HTR-8/SVneo (cell line): ENCODE measurements at places on chromosomes 3 and 15.

- DNase-seq = no peak
Observed at GRCh38 chr3:174270841-174271240, 588.3 kb upstream of the NAALADL2 start.

DNA sequence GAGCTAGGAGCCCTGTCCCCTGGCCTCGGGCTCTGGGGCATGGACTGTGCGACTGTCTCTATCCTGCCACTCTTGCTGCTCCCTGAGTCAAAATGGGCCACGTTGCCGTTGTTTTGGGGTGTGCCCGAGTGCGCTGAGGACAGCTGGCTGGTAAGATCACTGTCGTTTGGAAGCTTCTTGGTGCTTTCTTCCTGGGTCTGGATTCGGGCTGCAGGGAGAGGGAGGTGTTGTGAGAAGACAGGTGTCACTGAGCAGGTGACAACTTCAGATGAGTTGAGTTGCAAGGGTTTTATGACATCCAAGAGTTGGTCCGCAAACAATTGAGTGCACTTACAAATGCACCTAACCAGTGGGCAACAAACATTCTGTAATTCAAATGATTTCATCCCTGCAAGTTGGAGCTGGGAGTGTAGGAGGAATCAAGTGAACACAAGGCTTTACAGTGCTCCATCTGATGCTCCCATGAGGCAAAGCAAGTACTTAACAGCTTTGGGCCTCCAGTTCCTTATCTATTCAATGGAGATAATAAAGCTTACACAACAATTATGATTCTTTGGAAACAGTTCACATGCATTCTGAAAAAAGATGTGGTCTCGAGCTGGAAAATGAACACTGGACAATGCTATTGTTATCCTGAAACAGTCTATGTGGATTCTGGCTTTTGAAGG, 11.0 kb upstream of the STARD5 start:
- no peak for DNase-seq

DNA sequence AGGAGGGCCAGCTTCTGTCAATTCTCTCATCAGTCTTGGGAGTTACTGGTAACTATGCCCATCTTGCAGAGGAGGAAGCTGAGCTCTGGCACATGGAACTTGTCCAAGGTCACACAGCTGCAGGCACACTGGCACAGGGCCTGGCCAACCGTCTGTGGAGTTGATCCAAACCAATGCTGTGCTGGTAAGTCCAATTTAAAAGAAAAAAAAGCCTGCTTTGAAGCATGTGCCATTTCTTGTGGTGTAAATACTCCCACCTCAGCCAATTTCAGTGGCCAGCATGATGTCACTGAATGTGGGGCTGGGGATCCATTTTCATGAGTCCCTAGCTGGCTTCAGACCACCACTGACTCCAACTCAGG, 83.4 kb downstream of the CHSY1 start:
- DNase-seq = no peak

DNA sequence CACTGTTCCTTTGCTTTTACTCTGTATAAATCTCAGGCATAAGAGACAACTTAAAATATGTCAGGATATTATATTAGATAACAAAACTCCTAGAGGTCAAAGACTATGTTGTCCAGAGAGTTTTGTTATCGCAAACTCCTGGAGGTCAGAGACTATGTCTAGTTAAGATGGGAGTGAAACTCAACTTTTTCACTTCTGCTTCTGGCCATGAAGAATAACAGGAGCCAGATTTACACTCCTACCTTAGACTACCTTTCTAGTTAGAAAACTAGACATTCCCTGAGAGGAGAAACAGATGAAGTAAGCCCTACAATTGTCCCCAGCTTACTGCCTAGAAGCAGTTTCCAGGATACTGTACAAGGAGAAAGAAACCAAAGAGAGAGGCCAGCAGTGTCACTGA, 255.4 kb upstream of the UBE2E1 start:
- DNase-seq = no peak

DNA sequence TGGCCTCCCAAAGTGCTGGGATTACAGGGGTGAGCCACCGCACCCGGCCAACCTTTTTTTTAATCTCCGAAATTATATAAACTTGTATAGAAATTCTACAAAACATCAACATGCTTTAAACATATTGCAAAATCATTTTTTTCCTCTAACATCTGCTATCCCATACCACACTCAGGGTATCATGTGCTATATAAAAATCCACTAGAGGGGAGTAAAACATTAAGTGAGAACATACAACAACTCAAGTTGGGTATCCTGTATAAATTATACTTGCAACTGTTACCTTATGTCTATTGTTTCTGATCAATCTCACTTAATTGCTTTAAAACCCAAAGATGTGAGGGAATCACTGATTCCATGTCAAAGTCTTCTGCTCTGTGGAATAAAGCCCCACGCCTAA, 71.9 kb upstream of the FBN1 start:
- no peak for DNase-seq

- DNase-seq = no peak
Observed at GRCh38 chr3:127730666-127731295, 58.0 kb downstream of the ABTB1 start.

GRCh38 chr3:184814214-184814613, 2.2 kb downstream of the VPS8 start:
- no peak for DNase-seq

DNA sequence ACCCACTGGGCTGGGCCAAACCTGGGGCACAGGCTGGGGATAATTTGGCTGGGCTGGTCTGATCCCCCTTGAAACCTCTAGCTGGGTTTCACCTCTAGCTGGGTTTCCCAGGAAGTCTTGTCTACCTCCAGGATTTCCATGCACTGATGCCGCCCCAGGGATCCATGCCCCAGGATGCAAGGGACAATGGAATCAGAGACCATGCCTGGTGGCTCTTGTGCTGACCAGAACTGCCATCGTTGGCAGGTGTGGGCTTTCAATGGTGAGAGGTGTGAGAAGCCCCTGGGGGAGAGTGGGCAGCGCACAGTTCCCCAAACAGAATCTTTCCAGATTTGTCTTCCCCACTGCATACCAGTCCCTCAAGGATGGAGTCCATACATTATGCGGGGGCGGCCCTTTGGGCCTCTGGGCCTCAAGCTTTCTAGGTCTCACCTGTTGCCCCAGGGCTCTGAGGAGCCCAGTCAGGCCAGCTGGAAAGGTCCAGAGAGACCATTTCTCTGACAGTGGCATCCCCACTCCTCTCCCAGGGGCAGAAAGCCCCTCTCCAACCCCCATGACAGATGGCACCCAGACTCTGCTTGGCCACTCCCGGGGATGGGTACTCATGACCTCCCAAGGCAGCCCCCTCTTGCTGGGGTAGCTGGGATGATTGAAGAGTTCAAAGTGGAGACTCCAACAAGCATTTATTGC, 35.4 kb downstream of the EPHB3 start:
- no peak for DNase-seq

DNA sequence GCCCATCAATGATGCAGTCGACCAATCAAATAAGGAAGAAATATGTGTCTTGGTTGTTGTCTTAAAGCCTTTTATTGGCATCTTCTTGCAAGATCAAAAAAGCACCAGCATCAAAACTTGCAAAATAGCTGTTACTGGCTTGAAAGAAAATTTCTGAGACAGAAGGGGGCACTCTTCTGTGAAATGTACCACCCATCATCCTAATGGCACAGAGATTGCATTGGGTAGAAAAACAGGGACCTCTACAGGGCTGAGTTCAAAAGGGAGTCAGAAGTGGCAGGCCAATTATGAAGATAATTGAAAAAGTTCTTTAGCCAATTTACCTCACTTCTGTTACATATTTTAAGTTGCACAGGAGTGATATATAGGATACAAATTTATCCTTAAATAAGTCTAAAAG, 122.3 kb upstream of the GPR149 start:
- DNase-seq = no peak

- no peak for DNase-seq
Observed at GRCh38 chr15:79007066-79007465, 62.2 kb upstream of the CTSH start.

DNA sequence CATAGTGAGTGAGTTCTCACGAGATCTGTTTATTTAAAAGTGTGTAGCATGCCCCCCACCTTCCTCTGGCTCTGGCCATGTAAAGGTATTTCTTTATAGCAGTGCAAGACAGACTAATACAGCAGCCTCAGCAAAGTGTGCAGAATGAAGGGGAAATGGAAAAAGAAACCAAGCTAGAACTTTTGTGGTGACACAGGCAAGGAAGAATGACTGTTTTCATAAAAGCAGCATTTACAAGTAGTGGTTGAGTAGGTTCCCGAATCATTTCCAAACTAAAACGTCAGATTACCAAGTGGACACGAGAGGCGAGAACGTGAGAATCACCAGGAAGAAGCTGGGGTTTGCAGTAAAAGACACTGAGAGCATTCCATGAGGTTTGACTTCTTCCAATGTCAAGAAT, 100.2 kb upstream of the AKAP13 start:
- no peak for DNase-seq

GRCh38 chr3:147881933-147882332, 472.8 kb downstream of the ZIC1 start:
- no peak for DNase-seq

GRCh38 chr3:10206166-10206511, 41.4 kb downstream of the IRAK2 start:
- no peak for DNase-seq

DNA sequence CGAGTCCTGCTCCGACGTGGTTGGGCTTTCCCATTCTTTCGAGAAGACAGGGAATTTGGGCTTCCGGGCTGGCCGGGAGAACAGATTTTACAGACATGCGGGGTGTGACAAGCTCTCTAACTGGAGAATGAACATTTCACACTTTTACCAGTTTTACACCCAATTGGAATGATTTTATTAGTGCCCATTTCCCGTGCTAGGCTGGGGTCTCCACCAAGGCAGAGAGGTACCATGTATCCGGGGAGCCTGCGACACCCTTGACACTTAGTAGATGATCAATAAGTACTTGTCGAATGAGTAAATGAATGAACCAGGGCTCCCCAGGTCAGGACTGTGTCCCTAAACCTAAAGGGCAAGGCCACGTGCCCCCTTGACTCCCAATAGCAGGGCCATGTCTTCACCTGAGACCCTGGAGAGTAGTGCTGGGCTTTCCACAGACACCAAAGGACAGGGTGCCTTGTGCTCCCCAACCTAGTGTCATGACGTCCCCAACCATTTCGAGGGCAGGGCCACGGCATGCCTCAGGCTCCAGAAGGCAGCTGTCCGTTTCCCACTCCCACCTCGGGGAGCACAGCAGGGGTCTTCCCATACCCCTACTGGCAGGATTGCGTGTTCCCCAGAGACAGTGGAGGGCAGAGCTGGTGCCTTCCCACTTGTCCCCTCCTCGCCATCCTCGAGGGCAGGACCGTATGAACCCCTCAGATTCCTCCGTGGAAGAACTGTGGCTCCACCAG, 679 bp upstream of the MYD88 start:
- no peak for DNase-seq

DNA sequence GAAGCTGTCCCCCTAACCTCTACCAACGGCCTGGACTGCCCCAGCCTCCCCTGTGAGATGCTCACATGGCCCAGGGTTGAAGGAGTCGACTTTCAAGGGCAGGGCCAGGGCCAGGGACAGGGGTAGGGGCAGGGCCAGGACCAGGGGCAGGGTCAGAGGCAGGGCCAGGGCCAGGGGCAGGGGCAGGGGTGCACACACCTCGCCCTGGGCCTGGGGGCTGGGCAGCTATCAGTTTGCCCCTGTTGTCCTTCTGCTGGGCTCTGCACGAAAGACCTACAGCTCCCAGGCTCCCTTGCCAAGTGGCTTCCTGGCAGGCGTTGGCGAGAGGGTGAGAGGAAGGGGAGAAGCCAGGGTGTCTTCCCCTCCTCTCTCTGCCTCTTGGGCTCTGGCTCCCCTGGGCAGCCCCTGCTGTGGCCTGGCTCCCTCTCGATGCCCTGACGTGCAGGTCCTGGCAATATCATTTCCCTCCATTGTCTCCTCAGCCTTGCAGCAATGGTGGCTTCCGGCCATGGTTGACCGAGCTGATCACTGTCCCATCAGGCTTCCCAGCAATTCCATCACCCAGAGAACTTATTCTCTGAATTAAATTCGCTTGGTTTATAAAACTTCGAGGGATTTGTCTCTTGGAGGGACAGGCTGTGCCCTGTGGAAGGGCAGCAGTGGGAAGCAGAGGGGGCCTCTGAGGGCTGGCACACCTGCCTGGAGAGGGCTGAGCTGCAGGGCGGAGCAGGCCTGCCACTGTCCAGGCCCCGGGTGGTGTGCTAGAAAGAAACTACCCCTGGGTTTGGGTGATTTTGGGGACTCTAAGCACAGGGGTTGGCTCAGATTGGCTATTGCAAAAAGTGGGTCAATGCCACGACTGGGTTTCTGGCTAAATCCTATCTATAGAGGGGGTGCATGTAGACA, 13.9 kb downstream of the PRR23E start:
- DNase-seq = no peak

- no peak for DNase-seq
Observed at GRCh38 chr3:20608054-20608738, 422.2 kb upstream of the SGO1 start.

GRCh38 chr15:90343302-90343790, 8.7 kb upstream of the ZNF774 start:
- no peak for DNase-seq

GRCh38 chr3:127442506-127442905, 148.0 kb downstream of the TPRA1 start:
- no peak for DNase-seq

GRCh38 chr3:28218071-28218916, 23.1 kb upstream of the CMC1 start:
- no peak for DNase-seq

- DNase-seq = no peak
Observed at GRCh38 chr3:62625268-62625667, 249.9 kb downstream of the CADPS start.

DNA sequence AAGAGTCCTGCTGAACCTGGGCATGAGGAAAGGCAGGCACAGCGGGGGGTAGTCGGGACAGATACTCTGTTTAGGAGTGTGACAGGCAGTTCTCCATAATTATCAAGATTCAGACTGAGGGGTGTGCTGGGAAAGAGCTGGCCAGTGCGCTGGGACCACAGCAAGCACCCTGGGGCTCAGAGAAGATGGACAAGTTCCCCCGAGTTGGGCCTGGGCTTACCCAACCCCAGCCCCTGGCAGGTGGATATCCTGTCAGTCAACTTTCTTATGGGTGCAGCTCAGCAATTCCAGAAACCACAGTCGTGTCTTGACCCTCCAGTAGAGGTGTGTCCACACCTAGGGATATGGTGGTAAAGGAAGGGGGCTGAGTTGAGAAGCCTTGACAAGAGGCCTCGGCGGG, 49.2 kb upstream of the PRR20G start:
- no peak for DNase-seq
